CD14-positive monocyte (primary cell): ENCODE measurements at places on chromosomes 16 and 17.

DNA sequence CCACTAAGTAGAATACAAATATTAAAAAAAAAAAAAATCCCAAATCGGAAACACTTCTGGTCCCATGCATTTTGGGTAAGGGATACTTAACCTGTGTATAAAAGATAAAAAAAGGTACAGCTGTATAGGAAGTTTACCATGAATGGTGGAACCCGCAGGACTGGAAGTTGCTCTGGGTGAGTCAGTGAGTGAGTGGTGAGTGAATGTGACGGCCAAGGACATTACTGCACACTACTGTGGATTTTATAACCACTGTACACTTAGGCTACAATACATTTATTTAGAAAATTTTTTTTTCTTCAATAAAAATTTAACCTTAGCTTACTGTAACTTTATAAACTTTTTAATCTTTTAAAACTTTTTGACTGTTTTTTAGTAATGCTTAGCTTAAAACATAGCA lies 71.3 kb upstream of the BCAR1 start:
- no peak overlapping the region for H3K27ac ChIP-seq
- no peak for DNase-seq
- no peaks in the 10 kb centered on the region for H3K36me3 ChIP-seq
- H3K4me1 ChIP-seq = no peaks in the 10 kb centered on the region

DNA sequence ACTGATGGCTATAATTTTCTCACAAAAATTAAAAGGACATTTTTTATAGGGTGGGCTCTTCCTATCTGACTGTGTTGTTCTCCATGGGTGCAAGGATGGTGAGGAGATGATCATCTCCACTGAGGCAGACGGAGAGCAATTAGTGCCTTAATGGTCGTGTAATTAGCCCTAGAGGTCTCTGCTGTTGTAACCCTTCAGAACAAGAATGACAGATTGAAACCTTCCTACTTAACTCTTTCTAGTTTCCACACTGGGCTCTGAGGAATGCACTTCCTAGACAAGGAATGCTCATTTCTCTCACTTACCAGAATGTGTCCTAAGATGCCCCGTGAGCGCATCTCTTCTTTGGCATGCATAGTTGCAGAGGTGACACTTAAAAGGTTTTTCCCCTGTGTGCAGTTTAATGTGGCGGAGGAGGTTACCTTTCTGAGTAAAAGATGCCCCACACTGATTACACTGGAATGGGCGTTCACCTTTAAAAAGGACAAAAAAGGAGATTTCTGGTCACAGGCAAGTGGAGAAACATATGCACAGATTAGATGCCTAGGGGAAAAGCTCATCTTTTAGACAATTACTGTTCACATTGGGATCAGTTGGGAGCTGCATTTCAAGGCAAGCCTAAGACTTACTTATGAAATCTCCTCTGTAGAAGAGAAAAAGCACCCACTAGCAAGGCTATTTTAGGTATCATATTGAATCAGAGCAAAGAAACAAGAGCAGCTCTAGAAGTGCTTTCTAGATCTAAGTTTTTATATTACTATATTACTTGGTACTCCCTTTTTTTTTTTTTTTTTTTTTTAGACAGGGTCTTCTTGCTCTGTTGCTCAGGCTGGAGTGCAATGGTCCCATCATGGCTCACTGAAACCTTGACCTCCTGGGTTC lies 53.6 kb downstream of the GRB7 start:
- H3K27ac ChIP-seq = no peak overlapping the region
- no peaks in the 10 kb centered on the region for H3K4me1 ChIP-seq
- peaks cover 32% of the 10 kb centered on the region for H3K27me3 ChIP-seq
- no peak overlapping the region for H3K4me3 ChIP-seq
- DNase-seq = no peak

- no peak overlapping the region for H3K4me3 ChIP-seq
Observed at GRCh38 chr17:65627891-65628643, 66.6 kb upstream of the AXIN2 start.

DNA sequence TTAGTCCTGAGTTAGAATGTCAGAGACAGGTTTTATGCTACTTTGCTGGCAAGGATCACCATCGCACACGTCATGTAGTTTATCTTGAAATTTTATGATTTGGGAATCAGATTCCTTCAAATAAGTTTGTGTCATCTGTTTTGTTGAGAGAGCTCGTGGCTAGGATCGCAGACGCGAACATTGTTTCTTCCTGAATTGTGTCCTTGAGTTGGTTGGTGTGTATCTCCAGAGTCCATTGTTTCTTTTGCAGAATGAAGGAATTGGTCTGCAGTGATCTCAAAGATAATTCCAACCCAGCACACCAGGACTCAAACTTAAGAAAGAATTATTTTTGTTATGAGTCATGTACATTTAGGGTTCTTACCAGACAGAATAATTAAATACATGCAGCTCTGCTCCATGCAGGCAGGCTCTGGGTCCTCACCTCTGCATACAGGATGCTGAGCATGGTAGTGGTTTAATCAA lies 51.6 kb downstream of the PRKCA start:
- no peaks in the 10 kb centered on the region for H3K27me3 ChIP-seq
- H3K4me1 ChIP-seq = no peaks in the 10 kb centered on the region
- no peak overlapping the region for H3K27ac ChIP-seq

GRCh38 chr17:44829523-44830358 lies at the start of gene GJC1:
TSS of gene GJC1 (minus strand) at chr17:44830287. CDS start at chr17:44805817, 24,470 bp downstream.
- no peaks in the 10 kb centered on the region for H3K36me3 ChIP-seq
- DNase-seq = no peak
- peaks cover 20% of the 10 kb centered on the region for H3K4me1 ChIP-seq
- H3K27me3 ChIP-seq = peaks cover 48% of the 10 kb centered on the region
- H3K4me3 ChIP-seq = no peak within 1 kb of the TSS

DNA sequence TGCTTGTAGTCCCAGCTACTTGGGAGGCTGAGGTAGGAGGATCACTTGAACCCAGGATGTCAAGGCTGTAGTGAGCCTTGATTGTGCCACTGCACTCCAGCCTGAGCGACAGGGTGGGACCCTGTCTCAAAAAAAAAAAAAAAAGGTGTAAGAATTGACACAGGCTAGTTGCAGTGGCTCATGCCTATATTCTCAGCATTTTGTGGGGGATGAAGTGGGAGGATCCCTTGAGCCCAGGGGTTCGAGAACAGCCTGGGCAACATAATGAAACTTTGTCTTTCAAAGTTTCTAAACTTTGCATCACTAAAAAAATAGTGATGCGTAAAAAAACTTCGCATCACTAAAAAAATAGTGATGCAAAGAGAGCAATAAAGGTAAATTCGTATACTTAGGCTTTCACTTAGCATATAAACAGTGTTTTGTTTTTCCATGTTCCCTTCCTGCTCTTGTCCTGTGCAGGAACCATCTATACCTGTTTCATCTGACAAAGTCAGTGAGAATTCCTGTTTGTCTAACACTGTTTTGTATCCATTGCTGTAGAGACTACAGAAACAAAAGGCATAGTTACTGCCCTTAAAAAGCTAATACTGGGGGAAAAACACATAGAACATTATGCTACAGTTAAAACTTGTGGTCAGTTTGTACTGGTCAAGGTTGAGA lies 32.1 kb downstream of the CTCF start:
- H3K36me3 ChIP-seq = peaks cover 14% of the 10 kb centered on the region
- no peak overlapping the region for H3K27ac ChIP-seq
- H3K4me1 ChIP-seq = no peaks in the 10 kb centered on the region
- H3K27me3 ChIP-seq = no peaks in the 10 kb centered on the region

GRCh38 chr17:61467416-61468262 lies 15.4 kb downstream of the TBX4 start:
- peak; percentile 4 for DNase-seq
- H3K4me1 ChIP-seq = peaks cover 7% of the 10 kb centered on the region
- no peaks in the 10 kb centered on the region for H3K36me3 ChIP-seq
- peaks cover 28% of the 10 kb centered on the region for H3K27me3 ChIP-seq
- H3K4me3 ChIP-seq = no peak overlapping the region
- H3K27ac ChIP-seq = no peak overlapping the region

DNA sequence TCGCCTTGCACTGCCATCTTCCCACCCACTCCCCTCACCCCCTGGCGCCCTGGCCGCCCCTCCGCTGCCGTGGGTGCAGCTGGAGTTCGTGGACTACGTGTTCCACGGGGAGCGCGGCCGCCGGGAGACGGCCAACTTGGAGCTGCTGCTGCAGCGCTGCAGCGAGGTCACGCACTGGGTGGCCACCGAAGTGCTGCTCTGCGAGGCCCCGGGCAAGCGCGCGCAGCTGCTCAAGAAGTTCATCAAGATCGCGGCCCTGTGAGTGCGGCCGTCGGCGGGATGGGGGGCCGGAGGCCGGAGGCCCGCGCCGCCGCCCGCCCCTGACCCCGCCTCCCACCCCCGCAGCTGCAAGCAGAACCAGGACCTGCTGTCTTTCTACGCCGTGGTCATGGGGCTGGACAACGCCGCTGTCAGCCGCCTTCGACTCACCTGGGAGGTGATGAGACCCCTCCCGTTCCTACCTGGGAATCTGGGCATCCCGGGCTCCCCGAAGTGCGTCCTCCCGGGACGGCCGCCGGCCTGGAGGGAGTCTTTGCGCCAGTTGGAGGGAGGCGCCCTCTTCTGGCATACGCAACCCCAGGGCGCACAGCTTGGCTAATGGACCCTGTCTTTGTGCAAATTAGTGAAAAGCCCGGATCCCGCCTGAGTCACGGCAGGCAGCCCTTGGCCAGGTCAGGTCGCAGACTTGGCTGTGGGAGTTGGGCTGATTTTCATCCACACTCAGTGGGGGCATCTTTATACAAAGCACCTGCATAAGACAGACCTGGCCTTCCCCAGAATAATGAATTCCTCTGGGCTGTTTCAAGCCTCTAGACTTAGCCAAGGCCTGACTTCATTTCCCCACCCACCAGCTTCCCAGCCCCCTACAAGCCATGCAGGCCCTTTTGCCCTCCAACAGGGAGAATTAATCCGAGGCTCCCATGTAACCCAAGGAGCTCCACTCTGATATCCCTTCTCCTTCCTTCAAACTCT lies 14.3 kb downstream of the RAPGEFL1 start:
- H3K27me3 ChIP-seq = peaks cover 6% of the 10 kb centered on the region
- no peaks in the 10 kb centered on the region for H3K36me3 ChIP-seq
- peak; percentile 71 for DNase-seq
- peaks cover 11% of the 10 kb centered on the region for H3K4me1 ChIP-seq
- no peak overlapping the region for H3K27ac ChIP-seq

GRCh38 chr17:12591021-12591735 lies 74.5 kb upstream of the MYOCD start:
- H3K36me3 ChIP-seq = no peaks in the 10 kb centered on the region
- no peaks in the 10 kb centered on the region for H3K4me1 ChIP-seq
- DNase-seq = no peak
- H3K27ac ChIP-seq = no peak overlapping the region
- no peaks in the 10 kb centered on the region for H3K27me3 ChIP-seq

GRCh38 chr16:69861292-69862030 lies 89.7 kb upstream of the CLEC18A start:
- peaks cover 30% of the 10 kb centered on the region for H3K36me3 ChIP-seq
- no peak for DNase-seq
